ENCODE measurements at places on chromosomes 11 and 22.
A peak's percentile ranks its signal among the peaks of the same experiment; 100 is the strongest.

GRCh38 chr22:45756558-45756957, 84.9 kb downstream of the ATXN10 start:
- DNase-seq = no peak

DNA sequence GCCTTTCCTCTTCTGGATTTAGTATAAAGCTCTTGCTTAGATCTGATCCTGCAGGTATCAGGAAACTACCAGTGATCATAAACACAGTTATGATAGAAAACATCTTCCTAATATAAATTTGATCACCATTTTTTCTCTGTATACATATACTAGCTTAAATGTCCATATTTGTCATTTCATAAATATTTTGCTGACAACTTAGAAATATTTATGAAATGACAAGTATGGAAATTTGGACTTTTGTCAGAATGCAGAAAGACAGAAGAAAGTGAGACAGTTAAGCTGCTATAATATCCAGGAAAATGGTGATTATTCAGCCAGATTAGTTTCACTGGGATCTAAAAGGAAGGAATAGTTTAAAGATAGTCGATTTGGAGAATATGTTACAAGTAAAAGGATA, 22.8 kb upstream of the TRIM21 start:
- DNase-seq = no peak

DNA sequence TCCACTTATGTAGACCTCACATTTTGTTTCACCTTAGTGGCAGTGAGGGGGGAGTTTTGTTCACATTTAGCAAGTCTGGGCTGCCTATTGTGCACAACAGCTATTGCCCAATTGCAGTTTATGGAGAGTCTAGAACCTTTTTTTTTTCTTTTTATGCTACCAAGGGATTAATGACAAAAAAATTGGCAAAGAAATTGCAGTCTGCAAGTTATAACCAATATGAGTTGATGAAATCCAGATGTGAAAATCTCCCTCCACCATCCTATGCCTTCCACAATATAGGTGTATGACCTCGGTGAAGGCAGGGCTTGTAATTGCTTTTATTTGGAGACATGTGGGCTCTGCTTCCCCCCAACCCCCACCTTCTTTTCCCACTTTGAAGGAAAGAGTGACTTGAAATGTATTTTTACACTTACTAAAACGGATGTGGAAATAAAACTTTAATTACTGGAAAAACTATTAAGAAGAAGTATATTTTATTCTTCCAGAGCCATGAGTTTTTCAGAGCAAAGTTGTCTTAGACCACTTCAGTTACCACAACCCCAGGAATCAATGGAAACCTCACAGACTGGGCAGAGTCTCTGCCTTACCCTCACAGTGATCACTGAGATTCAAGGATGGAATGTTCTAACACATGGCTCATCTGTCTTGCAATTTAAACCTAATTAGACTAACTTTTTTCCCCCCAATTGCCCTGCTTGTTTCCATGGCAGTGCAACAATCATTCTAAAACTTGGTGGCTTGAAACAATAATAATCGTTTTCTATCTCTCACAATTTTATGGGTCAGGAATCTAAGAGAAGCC, 120.8 kb upstream of the SLC5A12 start:
- no peak for DNase-seq

GRCh38 chr11:45414088-45414487, 127.9 kb upstream of the SYT13 start:
- no peak for DNase-seq

- DNase-seq = peak; percentile 38
Measured at GRCh38 chr22:36194971-36195370, 6.6 kb downstream of the APOL4 start.

GRCh38 chr11:73916435-73916834, 34.4 kb upstream of the DNAJB13 start:
- DNase-seq = no peak

- DNase-seq = no peak
Measured at GRCh38 chr22:22196018-22196533, 48.5 kb upstream of the VPREB1 start.

All from stimulated activated naive CD8-positive, alpha-beta T cell treated with anti-CD3 and anti-CD28 coated beads, Interleukin-15, amount 100 ng/mL, for 72 hours (primary cell).